ENCODE measurements at places on chromosomes 3 and 15. TPM values are rescaled to one million over a fixed set of nuclear protein-coding genes. Genes with fewer than 3 reads are reported as not detected.

- no peak for DNase-seq
Measured at GRCh38 chr3:123198372-123198771, 3.4 kb upstream of the SEC22A start.

GRCh38 chr15:99283717-99284116 is 32.4 kb downstream of the LRRC28 start:
- DNase-seq, result no peak

- no peak for DNase-seq
Measured at GRCh38 chr3:9902372-9903237, at the start of gene IL17RE. Gene IL17RE (plus strand): TSS chr3:9902848. CDS start chr3:9902933, 85 bp downstream.

GRCh38 chr3:54801977-54802376 is 125.9 kb downstream of the LRTM1 start:
- DNase-seq, result no peak

GRCh38 chr3:64459711-64460110 is 228.1 kb downstream of the ADAMTS9 start:
- DNase-seq, result no peak

The PYGO1 gene
- polyA plus RNA-seq, result 0.95 TPM

The TLR9 gene
- 0.19 TPM for polyA plus RNA-seq

The ISLR gene
- 13.7 TPM for polyA plus RNA-seq

The ABI3BP gene
- polyA plus RNA-seq, result 4.3 TPM
